HepG2 (cell line): ENCODE measurements at places on chromosomes 6 and 20.
A peak's percentile ranks its signal among the peaks of the same experiment; 100 is the strongest.

DNA sequence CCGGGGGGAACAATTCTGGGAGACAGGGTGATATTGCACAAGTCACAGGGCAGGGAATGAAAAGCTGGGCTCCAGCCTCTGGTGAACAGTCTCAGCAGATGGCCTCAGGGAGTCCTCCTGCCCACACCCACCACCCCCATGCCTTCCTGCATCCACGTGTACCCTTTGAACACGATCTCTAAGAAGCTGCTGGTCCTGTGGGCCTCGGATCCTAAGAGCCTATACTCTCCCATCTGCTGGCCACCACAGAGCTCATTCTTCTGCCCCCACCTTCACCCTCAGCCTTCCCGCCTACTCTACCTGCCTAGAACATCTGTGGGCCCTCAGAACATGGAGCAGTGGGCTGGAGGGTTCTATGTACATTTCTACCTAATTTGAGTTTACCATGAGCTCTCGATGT is 60.3 kb downstream of the TRERF1 start:
- DNase-seq, result no peak

DNA sequence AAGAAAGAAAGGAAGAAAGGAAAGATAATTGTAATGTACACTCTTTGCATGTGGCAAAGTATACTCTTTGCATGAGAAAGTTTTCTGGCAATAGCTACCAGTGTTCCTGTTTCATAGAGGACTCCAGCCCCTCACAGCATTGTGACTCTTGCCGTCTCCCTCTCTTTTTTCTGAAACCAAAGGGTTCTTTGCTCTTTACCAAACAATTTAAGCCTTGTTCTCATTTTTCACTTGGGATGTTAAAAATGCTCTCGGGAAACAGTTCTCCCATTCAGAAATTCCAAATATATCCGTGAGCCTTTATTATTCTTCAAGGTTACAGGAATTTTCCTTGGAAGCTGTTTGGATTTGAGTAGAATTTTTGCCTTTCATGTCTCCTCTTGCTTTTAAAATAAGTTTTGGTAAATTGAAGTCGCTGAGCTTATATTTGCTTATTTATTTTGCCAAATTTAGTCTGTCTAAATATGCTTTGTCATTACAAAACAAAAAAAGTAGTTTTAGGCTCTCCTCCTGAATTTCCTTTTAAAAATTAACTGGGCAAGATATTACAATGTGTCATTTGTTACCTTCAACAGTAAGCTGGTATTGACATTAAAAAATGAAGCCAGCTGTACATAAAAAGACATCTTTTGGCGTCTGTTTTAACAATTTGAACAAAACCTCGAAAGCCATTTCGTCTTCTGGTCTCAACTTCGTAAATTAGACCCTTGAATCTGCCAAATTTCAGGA is 103.8 kb upstream of the ARMC2 start:
- DNase-seq, result peak; percentile 23

GRCh38 chr6:144728804-144729203 is 443.7 kb downstream of the UTRN start:
- DNase-seq, result no peak

DNA sequence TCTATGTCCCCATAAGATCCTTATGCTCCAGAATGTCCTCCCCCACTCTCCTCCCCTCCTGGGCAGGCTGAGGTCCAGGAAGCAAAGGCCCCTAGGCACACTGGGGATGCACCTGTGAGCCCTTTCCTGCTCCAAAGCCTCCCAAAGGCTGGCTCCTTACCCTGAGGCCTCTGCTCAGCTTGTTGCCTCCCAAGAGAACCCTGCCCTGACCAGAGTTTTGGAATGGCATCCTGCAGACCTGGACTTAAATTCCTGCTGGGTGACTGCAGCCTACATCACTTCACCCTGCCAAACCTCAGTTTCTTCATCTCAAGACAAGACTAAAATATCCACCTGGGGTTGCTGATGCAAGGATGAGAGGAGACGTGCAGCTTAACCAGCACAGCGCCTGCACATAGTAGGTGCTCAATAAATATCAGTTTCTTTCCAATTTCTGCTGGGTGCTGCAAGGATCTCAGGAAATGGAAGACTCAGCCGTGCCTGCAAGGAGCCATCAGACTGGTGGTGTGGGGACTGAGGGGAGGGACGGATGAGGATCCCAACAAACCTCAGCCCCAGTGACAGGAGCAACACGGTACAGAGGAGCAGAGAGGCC is 2.1 kb upstream of the LBP start:
- DNase-seq, result no peak

GRCh38 chr20:13865156-13865555 is 80.3 kb downstream of the NDUFAF5 start:
- DNase-seq, result no peak

- no peak for DNase-seq
Measured at GRCh38 chr6:97427648-97428047, 144.6 kb upstream of the MMS22L start.

- DNase-seq, result no peak
Measured at GRCh38 chr20:32625996-32626395, 40.9 kb upstream of the NOL4L start.

GRCh38 chr6:43798688-43799444 is 28.9 kb downstream of the VEGFA start:
- peak; percentile 83 for DNase-seq

DNA sequence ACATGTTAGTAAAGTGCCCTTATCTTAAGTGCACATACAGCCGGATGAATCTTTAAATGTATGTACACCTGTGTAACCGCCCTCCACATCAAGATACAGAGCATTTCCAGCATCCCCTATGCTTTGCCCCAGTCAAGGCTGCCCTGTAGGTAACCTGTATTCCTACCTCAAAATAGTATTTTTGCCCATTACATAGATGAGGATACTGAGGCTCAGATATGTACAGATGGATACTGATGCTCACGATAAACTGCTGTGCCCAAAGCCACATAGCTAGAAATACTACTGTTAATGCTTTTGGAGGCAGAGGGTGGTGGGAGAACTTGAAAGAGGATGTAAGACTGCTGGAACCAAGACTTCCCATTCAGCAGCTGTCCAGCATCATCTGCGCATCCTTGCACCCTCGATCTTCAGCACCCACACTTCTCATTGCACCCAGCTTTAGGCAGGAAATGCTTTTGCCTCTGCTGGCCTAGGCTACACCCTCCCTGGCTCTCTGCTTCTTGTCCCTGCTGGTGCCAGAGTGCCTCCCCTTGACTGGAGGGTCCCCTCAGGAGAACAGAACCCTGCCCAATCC is 27.0 kb upstream of the ZFAND3 start:
- DNase-seq, result no peak

GRCh38 chr6:37435816-37436215 is 2.8 kb downstream of the CMTR1 start:
- DNase-seq, result no peak

DNA sequence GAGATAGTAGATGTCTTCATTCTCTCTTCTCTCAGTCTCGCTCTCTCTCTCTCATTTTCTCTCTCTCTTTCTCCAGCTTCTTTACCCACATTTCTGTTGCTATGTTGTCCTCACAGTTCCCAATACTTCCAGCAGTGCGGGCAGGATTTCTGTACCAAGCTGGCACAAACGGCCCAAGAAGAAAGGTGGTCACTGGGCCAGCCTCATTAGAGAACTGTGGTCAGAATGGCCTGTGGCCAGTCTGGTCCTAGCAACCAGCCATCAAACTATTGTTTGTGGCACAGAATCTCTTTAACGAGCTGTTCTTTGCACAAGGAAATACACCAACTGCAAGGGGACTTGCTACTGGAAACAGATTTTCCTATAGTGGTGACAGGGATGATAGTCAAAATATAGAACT is 81.3 kb downstream of the SEL1L2 start:
- no peak for DNase-seq

GRCh38 chr6:118584911-118585310 is 36.8 kb downstream of the PLN start:
- no peak for DNase-seq

DNA sequence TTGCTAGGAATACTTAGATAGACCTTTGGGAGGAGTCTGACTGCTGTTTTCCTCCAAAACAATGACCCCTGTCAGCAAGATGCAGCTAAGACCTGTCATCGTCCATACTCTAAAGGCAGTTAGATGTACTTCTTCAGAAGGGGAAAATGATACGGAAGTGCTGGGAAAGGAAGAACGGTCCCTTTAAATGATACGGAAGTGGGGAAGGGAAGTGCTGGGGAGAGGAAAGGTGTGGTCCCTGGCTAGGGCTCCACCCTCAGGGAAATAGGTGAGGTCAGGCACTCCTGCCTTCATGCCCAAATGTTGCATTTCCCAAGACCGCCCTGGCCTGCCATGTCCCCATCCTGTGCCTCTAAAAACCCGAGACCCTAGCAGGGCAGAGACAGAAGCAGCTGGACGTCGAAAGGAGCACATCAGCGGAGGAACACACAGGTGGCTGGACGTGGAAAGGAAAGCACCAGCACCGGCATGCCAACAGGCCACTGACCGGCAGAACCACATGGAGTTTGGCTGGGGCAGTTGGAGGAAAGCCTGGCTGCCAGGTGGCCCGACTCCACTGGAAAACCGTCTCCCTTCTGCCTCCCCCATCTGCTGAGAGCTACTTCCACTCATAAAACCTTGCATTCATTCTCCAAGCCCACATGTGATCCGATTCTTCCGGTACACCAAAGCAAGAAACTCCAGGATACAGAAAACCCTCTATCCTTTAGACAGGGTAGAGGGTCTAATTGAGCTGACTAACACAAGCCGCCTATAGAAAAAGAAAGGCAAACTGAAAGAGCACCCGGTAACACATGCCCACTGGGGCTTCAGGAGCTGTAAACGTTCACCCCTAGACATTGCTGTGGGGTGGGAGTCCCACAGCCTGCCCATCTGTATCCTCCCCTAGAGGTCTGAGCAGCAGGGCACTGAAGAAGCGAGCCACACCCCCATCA is 94.6 kb downstream of the FAXC start:
- DNase-seq, result no peak

DNA sequence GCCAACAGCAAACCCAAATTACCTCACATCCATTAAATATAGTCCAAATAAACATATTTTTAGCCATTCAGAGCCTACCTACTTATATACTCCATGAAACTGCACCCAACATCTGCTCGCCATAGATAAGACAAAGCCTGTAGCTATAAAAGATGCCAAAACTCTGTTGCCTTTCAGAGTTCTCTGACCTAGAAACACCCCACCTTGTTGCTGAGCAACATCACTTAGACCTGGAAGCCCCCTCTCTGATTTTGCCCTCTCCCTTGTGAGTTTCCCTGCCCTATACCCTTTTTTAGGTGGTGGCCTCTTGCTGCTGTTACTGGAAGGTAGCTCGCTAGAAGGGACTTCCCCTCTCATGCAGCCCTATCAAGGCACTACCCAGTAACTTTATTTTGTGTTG is 27.7 kb upstream of the FBXL4 start:
- DNase-seq, result no peak

- DNase-seq, result no peak
Measured at GRCh38 chr6:44016131-44016870, 111.0 kb downstream of the MRPL14 start.

DNA sequence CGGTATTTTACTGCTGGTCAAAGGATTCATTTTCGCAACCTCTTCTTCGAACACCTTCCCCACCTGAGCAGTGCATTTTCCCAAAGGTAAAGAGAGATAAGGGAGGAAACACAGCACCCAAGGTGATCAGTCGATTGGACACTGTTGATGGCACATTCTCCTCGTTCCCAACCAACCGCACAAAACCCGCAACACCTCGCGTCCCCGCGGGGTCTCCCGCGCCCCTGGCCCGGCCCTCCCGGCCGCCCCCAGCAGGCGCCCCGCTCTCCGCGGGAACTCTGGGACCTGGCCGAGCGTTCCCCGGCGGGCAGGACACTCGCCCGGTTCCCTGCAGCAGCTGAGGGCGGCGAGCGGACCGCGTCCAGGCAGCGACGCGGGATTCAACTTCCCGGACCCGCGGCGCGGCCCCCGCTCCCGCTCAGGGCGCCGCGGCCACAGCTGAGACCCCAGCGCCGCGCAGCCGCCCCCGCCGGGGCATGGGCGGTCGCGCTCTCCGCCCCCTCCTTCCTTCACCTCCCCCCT is 506 bp downstream of the RGS17 start:
- no peak for DNase-seq

DNA sequence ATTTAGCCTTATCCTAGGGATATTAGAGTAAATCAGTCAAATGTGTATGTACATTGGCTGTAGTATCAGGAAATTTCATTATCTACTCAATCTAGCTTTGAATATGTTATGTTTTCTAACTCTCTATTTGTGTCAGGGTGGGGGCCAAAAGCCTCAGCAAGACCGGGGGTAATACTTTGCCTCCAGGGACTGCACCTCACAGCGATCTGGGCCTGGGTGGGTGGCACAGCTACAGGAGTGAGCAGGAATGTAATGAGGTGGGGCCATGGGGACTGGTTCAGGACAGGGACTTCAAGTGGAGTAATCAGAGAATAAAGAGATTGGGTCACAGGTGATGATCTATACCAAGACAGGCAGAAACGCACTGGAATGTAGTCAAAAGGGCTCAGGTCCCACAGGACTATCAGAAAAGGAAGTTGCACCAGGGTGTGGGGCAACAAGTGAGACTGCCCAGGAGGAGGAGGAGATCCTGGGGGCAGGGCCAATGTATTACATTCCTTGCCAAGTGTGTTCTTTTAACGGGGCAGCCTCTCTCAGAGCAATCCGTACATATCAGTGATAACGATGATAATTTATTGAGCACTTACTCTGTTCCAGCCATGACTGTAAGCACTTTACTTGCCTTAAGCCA is 54.0 kb downstream of the PIGU start:
- no peak for DNase-seq

DNA sequence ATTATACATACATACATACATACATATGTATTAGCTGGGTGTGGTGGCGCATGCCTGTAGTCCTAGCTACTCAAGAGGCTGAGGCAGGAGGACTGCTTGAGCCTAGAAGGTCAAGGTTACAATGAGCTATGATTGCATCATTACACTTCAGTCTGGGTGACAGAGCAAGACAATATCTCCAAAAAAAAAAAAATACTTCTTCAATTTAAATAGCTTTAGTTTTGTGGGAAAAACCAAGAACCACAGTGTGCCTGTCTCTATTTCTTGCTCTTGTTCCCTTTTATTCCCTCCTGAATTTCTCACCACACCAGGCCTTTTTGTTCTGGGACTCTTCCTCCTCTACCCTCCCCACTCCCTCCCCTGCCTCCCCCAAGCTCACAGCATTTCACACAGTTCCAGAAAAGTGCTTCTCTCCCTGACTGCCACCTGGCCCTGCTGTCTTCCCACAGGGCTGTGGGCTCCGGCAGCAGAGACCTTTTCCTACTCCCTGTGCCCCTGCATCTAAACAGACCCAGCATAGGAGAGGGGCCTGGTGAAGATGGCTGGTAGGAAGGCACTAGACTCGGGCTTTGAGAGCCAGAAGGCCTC is 1.3 kb downstream of the C20orf203 start:
- no peak for DNase-seq

- no peak for DNase-seq
Measured at GRCh38 chr6:82775361-82775760, 290.3 kb downstream of the UBE3D start.

DNA sequence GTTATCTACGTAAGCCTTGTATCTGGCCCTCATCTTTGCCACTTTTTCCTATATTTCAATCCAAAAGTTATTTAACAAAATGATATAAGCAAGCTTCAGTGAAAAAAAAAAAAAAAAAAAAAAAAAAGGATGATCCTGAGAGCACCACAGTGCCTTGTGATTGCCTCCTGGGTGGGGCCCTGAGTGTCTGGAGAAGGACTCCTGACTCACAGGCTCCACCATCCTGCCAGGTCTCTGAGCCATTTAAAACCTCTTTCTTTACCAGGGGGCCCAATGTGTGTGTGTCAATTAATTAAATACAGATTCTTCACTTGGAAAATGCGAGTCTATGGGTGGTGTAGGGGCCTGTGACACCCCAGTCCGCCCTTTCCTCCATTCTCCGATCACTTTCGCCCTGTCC is 105.2 kb downstream of the SMOC2 start:
- no peak for DNase-seq
